Activated CD4-positive, alpha-beta T cell treated with anti-CD3 and anti-CD28 coated beads for 4 hours (primary cell): ENCODE measurements at places on chromosomes 5 and 9.

GRCh38 chr5:105885266-105885665 lies 1785.5 kb downstream of the EFNA5 start:
- no peak for DNase-seq

DNA sequence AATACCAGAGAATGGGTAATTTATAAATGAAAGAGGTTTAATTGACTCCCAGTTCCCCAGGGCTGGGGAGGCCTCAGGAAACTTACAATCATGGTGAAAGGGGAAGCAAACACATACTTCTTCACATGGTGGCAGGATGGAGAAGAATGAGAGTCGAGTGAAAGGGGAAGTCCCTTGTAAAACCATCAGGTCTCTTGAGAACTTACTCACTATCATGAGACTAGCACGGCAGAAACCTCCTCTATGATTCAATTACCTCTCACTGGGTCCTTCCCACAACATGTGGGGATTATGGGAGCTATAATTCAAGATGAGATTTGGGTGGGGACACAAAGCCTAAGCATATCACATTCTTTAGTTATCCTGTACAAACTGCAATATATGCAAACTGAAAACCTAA lies 609.4 kb downstream of the MTRR start:
- no peak for DNase-seq

GRCh38 chr5:8521991-8522390 lies 653.0 kb downstream of the MTRR start:
- DNase-seq: no peak

DNA sequence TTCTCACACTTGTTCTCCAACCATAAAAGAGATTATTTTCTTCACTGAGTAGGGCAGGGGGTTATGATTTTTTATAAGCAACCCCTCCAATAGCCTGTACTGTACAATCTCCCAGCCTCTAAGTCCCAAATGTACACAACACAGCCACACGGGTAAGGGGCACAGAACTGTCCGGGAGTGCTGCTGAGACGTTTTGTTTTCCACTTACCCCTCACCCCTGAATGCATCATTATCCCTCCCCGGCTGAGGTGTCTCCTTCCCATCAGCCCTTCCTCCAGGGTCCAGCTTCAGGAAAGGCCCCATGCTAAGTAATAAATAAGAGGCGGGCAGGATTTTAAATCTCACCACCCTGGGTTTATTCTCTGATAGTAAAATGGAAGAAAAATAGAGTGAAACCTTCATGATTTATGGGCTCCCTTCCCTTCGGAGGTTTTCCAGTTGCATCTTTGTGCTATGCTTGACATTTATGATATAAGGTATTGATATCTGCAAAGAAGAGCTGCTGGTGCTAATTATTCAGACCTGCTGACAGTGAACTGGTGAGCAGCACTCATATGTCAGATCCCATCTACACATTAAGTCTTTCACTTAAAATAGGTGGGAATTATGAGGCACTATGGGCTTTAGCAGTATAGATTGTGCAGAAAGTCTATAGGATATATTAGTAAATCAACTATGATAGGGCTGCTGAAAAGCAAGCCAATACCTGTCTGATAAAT lies 67.2 kb upstream of the MEGF10 start:
- DNase-seq: no peak

- no peak for DNase-seq
These were observed 3.3 kb downstream of the SNAPC3 start for GRCh38 chr9:15426019-15426418.

GRCh38 chr5:136026636-136027035 lies 2.2 kb upstream of the TGFBI start:
- DNase-seq: no peak

GRCh38 chr5:151862811-151863472 lies 61.7 kb downstream of the GLRA1 start:
- DNase-seq: no peak

GRCh38 chr5:149878371-149878770 lies 66.2 kb downstream of the PDE6A start:
- DNase-seq: no peak

GRCh38 chr9:131530546-131530919 lies 530 bp downstream of the UCK1 start:
- no peak for DNase-seq

DNA sequence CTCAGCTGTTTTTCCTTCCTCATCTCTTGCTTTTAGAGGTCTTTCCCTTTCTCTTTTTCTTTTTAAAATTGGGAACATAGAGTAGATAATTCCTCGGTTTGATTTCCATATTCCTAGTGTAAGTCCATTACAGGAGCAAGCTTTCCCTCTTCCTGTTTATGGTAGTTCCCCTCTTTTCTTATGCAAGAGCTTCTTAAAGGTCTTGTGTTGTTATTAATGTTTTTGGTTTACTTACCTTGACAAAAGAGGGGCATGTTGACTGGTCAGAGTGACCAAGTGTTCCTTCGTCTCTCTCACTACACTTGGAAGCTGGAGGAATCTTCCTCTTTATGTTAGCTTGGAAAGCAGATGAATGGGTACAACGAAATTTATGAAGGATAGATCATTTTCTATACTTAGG lies 8.3 kb downstream of the ATG10 start:
- no peak for DNase-seq

- no peak for DNase-seq
These were observed 182 bp downstream of the SCAMP1 start for GRCh38 chr5:78360674-78360923.

DNA sequence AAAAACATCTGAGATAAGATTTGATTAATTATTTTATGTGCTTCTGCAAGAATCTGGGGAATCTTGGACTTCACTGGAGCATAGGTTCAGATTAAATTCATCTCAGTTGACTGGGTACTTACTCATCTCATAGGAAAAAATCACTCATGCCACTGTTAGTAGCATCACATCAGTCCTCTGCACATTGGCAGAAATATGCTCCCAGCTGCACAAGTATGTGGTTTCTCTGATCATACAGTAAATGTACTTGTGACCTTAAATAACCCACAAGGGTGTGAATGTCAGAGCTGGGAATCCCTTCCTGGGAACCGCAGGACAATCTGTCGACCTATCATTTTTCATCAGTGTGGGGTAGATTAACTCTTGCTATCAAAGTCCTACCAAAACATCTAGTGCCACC lies 203.7 kb upstream of the SLC24A2 start:
- DNase-seq: no peak

DNA sequence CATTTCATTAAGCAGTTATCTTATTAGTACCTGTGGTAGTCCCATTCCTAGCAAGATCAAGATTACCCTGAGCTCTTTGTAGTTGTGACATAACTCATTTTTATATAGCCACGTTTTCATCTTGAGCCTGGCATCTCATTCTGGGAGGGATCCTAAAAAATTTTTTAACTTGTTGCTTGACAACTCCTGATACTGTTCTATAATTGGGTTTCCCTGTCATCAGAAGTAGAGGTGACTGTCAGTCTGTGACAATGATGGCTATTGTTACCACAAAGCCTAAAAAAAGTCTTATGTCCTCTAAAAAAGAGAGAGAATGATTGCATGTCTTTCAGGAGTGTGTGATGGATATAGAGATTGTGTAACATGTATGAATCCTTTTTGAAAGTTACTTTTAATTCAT lies 164.8 kb downstream of the SGCD start:
- no peak for DNase-seq

DNA sequence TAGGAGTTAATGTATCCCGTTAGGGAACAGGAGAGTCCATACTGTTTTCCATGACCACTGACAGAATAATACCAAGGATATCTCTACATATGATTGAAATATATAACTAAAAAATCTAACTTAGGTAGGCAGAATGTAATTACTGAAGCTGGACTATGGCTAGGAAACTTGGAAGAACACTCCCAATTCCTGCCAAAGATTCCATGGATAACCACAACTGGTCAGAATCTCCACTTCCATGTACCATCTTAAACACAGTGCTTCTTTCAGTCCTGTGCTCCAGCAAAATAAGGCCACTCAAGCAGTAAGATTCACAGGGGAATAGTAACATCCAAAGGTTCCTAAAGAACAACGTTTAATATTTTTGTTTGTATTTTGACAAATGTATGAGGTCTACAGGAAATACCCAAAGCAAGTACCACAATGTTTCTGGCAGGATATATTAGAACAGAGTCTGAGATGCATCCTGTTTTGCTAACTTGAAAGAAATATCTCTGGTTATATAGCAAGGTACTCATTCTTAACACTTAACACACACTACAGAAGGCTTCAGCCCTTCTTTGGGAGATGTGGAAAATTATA lies 295.0 kb downstream of the ADAMTS6 start:
- no peak for DNase-seq

- no peak for DNase-seq
These were observed 25.7 kb downstream of the FRMPD1 start for GRCh38 chr9:37676411-37676830.

DNA sequence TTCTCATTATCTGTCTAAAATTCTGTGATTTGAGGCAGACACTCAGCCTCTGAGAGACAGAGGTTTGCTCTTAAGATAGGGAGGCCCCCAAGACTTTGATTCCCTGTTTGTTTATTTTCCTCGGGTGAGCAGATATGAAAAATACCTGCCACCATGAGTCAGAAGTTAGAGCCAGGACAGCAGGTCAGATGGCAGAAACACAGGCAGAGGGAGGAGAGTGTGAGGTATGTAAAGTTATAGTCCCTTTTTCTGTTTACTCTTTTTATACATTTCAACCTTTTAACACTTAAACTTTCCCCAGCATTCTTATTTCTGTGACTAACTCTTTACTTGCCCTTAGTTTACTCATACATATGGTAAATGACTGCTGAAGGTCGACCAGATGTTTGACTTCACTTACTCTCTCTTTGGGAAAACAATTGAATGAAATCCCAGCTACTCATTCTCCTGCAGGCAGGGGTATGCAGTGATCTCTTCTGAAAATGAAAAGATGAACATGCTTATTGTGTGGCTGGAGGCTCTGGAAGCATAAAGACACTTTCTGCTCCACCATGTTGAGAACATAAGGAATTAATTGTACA lies 383.8 kb downstream of the NTRK2 start:
- DNase-seq: no peak

DNA sequence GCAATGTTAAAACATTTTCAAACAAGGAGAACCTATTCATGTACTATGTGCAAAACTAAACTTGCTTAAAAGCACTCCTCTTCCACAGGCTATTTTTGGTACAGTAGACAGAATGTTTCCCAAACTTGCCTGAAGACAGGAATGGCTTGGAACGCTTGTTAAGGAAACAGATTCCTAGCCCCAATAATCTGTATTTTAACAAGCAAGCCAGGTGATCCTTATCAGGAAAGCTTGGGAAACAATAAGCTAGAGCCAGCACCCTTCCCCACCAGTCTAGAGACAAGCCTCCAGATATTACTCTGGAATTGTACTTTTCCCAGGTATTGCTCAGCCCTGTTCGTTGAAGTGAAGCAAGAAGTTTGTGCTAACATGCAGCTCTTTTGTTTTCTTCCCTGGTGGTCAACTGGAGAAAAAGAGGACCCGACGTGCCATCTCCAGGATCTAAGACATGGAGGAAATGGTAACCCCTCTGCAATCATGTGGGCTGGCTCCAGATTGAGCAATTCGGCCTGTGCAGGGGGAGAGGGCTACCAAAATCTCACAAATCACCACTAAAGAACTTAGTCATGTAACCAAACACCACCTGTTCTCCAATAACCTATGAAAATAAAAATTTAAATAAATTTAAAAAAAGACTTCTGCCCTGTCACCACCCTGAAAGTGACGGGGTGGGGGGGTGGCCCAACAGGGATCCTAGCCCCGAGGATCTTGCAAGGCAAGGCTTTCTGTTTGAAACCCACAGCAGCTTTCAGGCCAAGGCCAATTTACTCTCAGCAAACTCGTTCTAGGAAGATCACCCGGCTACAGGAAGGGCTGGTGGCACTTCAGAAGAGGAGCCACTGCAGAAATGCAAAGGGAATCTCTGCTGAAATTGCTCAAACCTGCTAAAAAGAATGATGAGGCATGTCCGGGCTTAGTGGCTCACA lies 48.6 kb downstream of the SHB start:
- DNase-seq: no peak

- DNase-seq: no peak
These were observed 112.8 kb upstream of the HMHB1 start for GRCh38 chr5:143699121-143699520.

GRCh38 chr9:130936285-130937117 lies 2.5 kb downstream of the FIBCD1 start:
- no peak for DNase-seq

DNA sequence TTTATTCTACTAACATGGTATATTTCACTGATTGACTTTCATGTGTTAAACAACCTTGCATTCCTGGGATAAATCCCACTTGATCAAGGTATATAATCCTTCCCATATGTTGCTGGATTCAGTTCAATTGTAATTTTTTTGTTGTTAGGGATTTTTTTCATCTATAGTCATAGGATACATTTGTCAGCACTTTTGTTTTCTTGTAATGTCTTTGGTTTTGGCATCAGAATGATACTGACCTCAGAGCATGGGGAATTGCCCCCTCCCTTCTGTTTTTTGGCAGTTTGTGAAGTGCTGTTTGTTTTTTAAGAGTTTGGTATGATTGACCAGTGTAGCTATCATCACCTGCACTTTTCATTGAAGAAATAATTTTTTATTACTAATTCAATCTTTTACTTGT lies 176.8 kb upstream of the RASEF start:
- no peak for DNase-seq

- no peak for DNase-seq
These were observed 8.4 kb upstream of the HAND1 start for GRCh38 chr5:154486427-154486866.

DNA sequence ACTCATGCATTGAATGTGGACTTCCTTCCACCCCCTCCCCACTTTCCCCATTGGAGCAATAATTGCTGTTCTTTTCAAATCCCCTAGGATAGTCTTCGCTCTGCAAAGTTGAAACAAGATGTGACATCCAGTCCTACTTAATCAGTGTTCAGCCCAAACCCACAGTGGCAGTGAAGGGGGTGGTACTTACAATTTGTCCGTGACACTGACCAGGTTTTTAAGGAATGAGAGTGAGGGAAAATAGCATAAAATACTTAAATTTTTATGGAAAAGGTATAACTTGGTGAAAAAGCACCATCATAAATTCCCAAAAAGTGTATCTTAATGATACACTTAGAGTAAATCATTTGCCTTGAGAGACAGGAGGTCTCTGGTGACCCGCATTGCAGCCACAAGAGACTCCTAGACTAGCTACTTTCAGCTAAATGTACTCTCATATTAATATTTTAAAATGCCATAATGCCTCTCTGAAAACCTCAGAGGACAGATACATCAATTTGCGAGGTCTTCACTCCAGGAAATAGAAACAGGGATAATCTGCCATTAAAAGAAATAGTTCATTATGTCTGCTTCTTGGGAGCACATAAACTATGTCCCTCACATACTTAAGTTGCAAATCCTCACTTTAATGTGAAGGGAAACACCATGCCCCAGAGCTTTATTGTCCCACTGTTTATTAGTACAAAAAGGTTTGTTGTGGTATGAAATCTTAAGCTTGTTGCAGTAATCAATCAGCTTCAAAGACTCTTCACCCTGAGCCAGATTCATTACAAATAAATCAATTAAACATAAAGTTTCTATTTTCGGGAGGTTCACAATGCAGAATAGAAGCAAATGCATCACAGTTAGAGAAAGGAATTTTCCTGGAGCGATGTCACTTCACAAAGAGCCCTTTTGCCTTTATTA lies 343.6 kb upstream of the ISL1 start:
- DNase-seq: no peak
